ENCODE measurements at places on chromosomes 2 and 18.

DNA sequence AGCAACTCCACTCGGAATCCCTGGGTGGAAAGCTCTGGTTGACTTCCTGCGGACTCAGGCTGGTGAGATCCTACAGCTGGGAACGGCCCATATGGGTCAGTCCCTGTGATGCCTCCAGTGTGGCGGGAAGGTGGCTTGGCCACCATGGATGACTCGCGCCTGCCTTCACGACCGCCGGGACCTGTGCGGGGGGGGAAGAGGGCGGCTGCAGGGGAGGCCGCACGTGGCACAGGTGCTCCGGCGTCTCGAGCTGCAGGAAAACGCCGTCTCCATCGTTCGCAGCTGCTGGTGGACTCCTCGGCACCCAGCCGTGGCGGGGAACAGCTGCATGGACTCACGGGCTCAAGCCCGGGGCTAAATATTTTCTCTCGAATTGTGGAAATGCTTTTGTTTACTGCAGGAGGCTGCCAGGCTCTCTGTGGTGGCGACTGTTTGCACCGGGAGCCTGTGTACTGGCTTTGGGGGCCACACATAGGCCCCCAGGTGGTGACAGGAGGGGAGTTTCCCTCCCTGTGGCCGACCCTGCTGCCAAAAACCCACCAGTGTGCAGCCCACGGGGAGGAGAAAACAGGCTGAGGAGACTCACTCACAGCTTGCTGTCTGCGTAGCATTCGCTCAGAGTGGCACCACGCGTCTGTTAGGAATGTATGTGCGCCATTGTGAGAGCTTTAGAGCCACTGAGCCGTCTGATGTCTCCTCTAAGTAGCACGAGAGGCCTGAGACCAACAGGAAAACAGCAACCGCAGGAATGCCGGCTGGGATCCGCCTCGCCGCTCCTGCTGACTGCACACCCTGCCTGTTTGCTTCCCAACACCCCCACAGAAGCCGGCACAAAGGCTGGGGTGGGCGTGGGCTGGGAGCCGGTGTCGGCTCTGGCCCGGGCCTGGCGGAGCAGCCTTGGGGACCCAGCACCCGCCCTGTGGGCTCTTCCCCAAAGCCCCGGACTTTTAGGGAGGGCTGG is 89.2 kb downstream of the NFATC1 start:
- DNase-seq = peak; percentile 96

- no peak for DNase-seq
Observed at GRCh38 chr2:74313497-74313896, 29.7 kb downstream of the SLC4A5 start.

- no peak for DNase-seq
Observed at GRCh38 chr18:30163573-30163972, 879.0 kb downstream of the DSC3 start.

- peak; percentile 22 for DNase-seq
Observed at GRCh38 chr2:184654945-184655344, 56.6 kb downstream of the ZNF804A start.

- DNase-seq = peak; percentile 81
Observed at GRCh38 chr18:44742718-44743311, 62.1 kb downstream of the SETBP1 start.

DNA sequence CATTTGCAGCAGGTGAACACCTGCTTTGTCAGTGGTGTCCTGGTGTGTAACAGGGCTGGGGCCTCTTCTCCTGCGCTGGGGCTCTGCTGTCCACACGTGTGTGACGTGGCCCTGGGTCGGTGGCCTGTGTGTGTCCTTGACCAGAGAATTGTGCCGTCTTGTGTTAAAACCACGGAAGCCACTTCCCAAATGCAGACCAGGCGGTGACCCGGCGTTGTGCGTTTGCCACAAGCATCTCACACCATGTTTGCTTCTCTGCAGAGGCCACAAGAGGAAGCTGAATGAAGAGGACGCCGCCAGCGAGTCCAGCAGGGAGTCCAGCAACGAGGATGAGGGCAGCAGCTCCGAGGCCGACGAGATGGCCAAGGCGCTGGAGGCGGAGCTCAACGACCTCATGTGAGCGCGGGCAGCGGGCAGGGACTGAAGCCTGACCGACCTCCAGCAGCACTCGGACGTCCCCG is 44.3 kb upstream of the KCNG2 start:
- DNase-seq = no peak

DNA sequence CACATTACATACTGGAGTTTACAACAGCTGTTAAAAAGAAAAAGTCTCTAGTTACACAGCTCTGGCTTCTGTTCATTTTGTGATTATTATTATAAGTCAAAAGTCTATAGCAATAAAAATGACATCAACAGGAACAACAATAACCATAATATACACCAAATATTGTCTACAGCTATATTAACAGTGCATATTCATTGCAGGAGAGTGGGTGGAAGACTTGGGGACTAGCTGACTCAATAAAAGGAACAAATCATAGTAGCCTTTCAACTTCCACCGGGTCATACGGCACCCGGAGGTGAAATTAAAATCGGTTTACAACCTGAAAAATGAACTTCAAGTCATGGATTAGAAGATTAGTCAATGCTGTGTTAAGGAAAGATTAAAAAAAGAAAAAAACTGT is 642.1 kb downstream of the SATB2 start:
- DNase-seq = no peak

DNA sequence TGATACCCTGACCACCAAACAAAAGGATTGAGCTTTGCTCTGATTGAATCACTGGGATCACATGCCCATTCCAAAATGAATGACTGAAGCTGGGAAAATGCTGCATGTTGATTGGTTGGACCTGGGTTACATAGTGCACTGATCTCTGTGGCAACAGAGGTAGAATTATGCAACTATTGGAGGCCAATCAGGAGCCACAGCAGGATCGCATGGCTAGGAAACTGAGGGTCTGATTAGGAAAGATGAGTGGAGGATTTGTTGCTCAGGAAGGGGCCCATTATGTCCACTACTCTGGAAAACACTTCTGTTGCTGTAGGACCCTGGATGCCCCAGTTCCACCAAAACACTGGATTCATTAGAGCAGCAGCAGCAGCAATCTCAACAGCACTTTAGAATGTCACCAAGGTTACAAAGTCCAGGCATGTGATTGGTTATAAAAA is 25.9 kb upstream of the SGPP2 start:
- DNase-seq = no peak
